ENCODE measurements at places on chromosomes 6 and 20.

DNA sequence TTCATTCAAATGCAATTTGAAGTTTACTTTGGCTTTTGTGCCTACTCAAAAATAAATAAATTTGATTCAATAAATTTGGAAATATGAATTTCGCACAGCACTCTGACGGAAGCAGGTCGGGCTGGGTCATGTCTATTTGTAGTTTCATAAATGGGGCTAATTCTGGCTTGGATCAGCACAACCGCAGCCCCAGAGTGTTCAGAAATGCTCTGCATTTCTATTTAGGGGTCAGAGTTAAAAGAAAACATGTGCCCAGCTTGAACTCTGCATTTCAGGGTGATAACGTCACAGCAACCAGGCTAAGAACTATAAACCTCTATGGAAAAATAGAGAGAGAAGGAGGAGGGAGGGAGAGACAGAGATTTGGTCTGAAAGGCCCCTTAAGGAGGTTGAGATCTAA lies 480.9 kb upstream of the NOX3 start:
- no peak for DNase-seq

DNA sequence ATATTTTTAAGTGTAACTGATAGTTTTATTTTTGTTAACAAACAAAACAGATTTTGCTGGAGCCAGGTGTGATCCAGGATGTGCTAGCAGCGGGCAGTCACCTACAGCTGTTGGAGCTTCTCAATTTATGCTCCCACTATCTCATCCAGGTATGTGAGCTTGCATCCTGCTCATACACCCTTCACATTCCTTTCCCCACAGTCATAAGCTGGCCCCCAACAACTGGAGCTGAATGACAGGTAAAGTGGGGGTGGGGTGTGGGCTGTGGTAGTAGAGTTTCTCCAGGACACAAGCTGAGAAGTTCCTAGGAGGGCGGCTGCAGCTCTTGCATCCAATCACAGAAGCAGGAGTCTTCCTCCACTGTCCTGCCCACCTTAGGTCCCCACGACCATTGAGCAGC lies 140.1 kb downstream of the KLHL32 start:
- DNase-seq, result no peak

DNA sequence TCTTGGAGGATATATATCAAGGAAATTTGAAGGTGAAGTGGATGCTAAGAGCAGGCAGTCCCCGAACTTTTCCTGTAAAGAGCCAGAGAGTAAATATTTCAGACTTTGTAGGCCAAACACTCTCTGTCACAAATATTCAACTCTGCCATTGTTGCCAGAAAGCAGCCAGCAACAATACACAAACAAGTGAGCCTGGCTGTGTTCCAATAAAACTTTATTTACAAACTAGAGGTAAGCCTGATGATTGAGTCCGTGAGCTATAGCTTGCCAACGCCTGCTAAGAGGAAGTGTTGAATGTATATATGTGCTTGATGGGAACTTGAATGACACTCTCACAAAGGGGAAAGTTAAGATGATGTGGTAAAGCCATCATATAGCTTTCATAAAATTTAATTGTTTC lies 166.0 kb upstream of the PLN start:
- no peak for DNase-seq

GRCh38 chr6:33206864-33207551 lies 1.3 kb upstream of the RING1 start:
- no peak for DNase-seq

GRCh38 chr20:38111366-38112232 lies 53.5 kb downstream of the TGM2 start:
- DNase-seq, result no peak

DNA sequence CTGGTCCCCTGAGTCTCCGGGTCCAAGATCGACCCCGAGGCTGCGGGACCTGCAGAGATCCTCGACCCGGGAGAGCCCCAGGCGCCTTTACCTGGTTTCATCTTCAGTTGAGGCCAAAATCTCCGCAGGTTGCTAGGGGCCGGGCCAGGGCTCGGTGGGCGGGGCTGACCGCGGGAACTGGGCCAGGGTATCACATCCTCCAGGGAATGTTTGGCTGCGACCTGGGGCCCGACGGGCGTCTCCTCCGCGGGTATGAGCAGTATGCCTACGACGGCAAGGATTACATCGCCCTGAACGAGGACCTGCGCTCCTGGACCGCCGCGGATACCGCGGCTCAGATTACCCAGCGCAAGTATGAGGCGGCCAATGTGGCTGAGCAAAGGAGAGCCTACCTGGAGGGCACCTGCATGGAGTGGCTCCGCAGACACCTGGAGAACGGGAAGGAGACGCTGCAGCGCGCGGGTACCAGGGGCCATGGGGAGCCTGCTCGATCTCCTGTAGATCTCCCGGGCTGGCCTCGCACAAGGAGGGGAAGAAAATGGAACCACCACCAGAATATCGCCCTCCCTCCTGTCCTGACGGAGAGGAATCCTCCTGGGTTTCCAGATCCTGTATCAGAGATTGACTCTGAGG lies 53.8 kb upstream of the POLR1H start:
- peak; percentile 28 for DNase-seq

DNA sequence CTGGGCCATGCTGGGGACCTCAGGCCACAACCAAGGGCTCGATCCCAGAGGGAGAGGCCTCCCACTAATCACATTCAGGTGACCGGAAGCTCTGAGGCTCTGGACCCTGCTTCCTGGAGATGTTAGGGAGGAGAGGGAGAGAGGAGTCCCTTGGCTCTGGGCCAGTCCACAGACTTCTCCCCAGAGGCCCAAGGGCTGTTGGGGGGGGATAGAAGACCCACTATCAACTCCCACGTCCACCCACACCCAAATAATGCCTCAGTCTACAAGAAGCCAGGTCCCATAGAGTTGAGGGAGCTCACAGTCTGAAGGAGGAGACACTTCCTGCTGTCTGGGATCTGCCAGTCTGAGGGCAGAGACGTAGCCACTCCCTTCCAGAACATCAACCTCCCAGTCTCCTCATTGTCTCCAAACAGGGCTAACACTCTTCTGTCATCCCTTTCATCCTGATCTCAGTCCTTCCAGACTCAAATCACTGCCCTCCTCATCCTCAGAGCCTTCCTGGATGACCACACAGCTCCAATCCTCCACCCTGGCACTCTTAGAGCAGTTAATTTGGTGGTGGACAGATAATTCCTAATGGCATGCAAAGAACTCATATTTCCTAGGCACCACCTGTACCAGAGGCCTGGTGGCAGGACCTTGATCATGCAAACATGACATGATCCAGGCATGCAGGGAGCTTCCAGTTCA lies 69.9 kb downstream of the MRPL14 start:
- no peak for DNase-seq

DNA sequence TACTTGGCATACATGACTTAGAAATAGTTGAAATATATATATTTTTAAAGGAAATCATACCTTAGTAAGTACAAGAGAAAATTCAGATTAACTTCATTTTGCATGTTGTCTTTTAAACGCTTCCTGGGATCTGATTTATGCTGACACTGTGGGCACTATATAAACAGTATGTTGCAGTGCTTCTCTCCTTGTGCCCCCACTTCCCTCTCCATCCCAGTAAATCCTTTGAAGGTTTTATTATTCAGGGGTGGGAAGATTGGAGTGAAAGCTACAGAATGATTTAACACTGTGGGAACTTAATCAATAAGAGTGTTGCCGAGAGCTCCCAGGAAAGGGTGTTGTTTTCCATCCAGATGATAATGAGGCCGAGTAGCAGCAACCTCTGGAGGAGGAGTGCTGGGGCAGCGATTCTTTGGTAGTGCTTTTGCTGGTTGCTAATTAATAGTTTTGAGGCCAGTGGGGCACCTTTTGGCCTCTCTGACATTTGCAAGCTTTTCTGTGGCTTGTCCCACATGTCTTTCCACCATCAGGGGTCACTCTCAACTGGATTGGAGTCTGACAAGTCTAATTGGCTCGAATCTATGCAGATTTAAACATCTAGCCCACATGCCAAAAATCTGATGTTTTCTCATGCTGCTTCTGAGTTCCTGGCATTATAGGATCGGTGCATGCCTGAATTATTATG lies 183.0 kb upstream of the MMS22L start:
- no peak for DNase-seq

GRCh38 chr20:19890445-19891051 lies 126.6 kb upstream of the NAA20 start:
- no peak for DNase-seq

- no peak for DNase-seq
Observed at GRCh38 chr6:160462116-160462515, 113.9 kb downstream of the SLC22A3 start.

GRCh38 chr6:167295495-167296292 lies 4.6 kb downstream of the UNC93A start:
- no peak for DNase-seq
